ENCODE measurements at places on chromosomes 13 and 19.

- DNase-seq = no peak
Observed at GRCh38 chr19:50932690-50933083, 20.2 kb downstream of the KLK5 start.

DNA sequence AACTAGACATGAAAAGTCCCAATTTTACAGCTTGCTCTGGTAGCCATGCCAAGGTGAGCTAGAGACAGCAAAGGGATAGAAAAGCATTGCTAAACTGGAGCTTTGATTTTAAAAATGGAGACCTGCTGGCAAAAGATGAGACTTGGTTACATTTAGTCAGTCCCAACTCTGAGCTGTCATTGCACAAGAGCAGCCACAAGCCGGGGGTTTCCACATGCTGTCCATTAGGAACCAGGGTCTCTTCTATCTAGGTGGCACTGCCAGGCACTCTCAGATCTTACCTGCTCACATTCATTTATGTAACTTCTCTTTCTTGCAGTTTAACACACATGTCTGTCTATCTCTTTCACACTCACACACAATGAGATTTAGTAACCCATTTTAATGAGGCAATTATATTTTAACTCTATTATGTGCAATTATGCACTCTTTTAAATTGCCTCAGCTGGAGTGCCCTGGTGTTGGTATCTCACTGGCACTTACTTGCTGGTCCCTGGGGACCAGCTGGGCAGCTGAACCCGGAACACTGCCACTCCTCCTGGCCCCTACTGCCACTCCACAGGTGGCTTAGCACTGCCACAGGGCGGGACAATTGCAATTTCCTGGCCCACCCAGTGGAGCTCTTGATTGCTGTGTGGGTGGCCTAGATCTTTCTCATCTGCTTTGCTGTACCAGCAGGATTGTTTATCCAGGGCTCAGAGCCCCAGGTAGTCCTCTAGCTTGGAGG is 112.5 kb downstream of the COG6 start:
- no peak for DNase-seq

DNA sequence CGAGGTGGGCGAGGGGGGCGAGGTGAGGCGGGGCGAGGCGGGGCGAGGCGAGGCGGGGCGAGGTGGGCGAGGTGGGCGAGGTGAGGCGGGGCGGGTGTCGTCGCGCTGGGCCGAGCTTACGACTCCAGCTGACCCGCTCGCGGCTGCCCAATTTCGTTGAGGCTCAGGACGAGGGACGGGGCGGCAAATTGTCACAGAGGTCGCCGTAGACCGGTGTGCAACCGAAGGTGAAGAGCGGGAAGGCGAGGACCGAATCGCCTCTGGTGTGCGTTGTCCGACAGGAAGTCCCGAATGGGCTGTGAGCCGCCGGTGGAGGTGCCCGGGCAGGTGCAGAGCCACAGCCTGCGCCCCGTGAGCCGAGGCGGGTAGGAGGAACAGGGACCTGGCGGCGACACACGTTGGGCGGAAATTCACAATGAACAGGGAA is at the start of gene LACC1:
LACC1 (plus strand) TSS at position 150 of the 427 bp plus-strand sequence. CDS start 1,082 bp downstream, outside the sequence.
- peak; percentile 33 for DNase-seq

- no peak for DNase-seq
Observed at GRCh38 chr13:101085551-101085950, 330.8 kb downstream of the NALCN start.

GRCh38 chr19:10991521-10992081 is 30.8 kb downstream of the SMARCA4 start:
- no peak for DNase-seq

- DNase-seq = no peak
Observed at GRCh38 chr13:104295537-104295936, 1229.3 kb upstream of the SLC10A2 start.

- DNase-seq = no peak
Observed at GRCh38 chr13:48263196-48263595, 30.2 kb downstream of the ITM2B start.
